ENCODE measurements at places on chromosomes 7 and 10.

- no peak for DNase-seq
These were observed 272.9 kb upstream of the KLF6 start for GRCh38 chr10:4057725-4058513.

DNA sequence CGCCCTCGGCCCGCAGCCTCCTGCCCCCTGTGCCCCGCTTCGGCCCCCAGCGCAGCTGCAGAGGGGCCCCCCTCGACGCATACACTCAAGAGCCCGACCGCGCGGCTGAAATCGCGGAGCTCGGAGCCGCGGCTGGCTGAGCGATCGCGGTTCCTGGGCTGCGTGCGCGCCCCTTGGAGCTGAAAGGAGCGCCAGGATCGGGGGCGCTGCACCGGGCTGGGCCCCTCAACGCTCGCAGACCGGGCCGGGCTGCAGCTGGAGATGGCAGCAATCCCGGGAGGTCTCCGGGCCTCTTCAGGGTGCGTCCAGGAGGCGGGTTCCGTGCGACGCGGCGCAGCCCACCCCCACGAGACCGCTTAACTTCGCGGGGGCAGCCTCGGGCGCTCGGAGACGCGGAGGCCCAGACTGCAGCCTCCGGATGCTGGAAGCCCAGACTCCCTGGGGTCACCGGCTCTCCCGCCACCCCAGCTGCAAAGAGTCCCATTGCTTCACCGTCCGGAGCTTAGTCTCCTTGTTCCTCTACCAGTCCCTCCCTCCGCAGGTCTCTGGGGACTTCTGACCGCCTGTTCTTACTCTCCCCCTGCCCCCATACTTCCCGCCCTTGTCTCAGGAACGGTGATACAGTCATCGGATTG, 73.0 kb upstream of the LRRC4 start:
- no peak for DNase-seq

DNA sequence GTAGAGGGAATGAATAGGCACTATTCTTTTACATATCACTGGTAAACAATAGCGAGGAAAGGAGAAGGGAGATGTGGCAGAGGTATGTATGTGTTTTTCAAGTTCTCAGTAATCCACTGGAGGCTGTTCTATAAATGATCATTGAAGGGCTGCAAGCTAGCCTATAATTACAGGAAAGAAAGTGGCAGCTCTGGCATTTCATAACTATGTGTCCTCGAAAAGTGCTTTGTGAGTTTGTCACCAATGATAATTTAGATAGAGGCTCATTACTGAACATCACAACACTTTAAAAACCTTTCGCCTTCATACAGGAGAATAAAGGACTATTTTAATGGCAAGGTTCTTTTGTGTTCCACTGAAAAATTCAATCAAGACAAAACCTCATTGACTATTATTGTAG, 235.1 kb downstream of the FOXP2 start:
- DNase-seq, result no peak

GRCh38 chr7:121510858-121511482, 114.9 kb upstream of the FAM3C start:
- DNase-seq, result no peak

- DNase-seq, result no peak
These were observed 120.1 kb downstream of the ZFAND4 start for GRCh38 chr10:45552476-45552875.

DNA sequence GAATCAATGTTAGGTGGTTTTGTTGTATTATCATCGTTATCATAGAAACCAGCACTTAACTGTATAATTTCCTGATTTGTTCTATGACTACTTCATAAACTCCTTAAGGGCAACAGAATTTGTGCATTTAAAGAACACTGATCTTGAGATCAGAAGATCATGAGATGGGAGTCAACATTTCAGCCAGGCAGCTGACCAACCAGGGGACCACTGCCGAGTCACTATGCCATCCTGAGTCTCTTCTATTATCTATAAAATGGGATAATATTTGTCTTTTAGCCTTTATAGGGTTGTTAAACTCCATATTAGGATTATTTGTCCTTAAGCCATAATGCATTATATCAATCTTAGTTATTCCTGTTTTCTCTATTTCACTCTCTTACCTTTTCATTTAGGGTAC, 261.7 kb downstream of the GPAM start:
- DNase-seq, result no peak
